Umbilical cord (tissue), 2 donors: ENCODE measurements at places on chromosomes 11 and 22. TPM values are rescaled to one million over a fixed set of nuclear protein-coding genes. Genes with fewer than 3 reads are reported as not detected.

Gene DNAJB7
- total RNA-seq, result 3.1 TPM

Gene PHETA2
- 15.4 TPM for total RNA-seq

Gene MAJIN
- not detected for total RNA-seq

Gene FSHB
- 5.1 TPM for total RNA-seq

Gene TENM4
- 16.9 TPM for total RNA-seq

Gene AGBL2
- 1.2 TPM for total RNA-seq

Gene SLC22A6
- not detected for total RNA-seq

Gene MISFA
- 1.7 TPM for total RNA-seq

Gene CEP126
- total RNA-seq, result 6.5 TPM

Gene MYO18B
- 7.9 TPM for total RNA-seq

Gene NCR3LG1
- 2.2 TPM for total RNA-seq

GRCh38 chr11:32333320-32333991, 101.9 kb downstream of the WT1 start:
- DNase-seq, result peak; percentile 70

GRCh38 chr11:3139481-3140290, 25.4 kb downstream of the OSBPL5 start:
- no peak for DNase-seq

DNA sequence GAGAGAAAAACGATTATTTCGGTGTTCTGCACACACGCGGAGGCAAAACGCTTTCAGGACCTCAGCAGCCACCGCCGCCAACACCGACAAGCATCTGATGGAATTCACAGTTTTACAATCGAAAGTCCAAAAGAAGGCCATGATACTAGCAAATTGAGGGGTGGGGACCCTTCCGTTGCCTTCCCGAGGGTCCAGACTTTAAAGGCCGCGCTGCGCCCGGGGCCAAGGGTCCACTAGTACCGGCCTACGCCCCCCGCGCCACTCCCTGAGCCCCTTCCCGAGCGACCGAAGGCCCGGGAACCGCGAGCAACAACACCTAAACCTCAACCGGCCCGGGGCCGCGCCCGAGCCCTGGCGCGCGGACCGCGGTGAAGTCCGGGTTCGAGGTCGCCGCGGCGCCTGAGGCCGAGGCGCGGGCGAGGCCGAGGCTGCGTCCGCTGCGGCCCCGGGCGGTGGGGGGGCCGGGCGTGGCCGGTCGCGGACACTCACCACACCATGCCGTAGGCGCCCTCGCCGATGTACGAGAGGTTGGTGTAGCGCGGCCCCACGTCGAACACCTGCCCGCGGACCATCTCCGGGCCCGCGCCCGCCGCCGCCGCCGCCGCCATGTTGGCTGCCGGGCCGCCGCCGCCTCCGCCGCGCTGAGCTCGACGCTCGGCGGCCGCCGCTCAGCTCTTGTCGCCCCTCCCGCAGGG, 465 bp downstream of the MAPK1 start:
- peak; percentile 36 for DNase-seq

GRCh38 chr11:117145393-117145761, 1.3 kb downstream of the PAFAH1B2 start:
- peak; percentile 23 for DNase-seq

DNA sequence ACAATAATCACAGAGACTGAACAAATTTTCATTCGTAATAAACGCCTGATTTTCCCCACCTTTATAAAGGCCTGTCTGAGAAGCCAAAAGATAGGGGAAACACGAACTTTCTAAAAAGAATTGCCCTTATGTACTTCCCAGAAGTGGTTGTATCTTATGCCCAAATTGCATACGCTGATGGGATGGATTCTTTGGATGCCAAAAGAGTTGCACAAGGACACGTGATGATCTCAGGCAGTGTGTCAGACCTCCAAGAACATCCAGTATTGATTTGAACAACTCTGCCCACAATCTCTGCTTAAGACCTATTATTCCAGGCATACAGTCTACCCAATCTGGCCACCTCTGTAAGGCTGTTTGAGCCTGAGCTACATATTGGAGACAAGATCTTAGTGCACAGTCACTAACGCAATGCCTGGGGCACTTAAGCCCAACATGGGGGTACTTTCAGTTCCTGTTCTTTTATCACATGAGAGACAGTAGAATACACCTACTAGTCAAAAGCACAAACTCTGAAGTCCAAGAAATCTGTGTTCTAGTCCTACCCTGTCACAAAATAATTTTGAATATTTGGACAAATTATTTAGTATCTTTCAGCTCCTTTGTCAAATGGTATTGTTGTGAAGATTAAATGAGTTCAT, 38.9 kb downstream of the OR10A6 start:
- no peak for DNase-seq

DNA sequence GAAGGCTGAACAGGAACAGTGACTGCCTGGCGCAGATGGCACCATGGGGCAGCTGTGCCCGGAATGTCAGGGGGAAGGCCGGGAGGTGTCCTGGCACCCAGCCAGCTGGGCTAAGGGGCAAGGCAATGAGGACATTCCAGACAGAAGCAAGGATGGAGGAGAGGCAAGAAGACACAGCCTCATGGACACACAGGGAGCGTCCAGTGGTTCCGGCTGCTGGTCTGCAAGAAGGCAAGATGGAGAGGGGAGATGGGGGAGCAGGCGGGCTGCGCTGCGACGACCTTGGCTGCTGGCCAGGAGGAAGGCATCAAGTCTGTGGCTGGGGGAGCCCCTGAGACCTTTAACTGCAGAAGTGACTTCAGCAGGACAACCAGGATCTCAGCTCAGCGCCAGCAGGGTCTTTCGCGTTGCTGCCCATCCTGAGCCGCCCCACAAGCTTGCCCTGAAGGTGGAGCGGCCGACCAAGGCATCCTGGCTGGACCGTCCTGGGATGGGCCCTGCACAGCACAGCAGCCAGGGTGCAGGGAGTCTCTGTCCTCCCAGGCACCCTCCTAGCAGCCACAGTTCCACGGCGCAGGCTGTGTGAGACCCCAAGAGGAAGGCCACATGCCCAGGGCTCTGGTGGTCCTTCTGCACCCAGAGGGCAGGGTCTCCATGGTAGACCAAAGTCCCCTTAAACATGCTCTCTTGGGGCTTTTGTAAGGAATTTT, 531.7 kb downstream of the BRD1 start:
- no peak for DNase-seq

- DNase-seq, result no peak
Measured at GRCh38 chr11:75001686-75002085, 13.0 kb downstream of the NEU3 start.

DNA sequence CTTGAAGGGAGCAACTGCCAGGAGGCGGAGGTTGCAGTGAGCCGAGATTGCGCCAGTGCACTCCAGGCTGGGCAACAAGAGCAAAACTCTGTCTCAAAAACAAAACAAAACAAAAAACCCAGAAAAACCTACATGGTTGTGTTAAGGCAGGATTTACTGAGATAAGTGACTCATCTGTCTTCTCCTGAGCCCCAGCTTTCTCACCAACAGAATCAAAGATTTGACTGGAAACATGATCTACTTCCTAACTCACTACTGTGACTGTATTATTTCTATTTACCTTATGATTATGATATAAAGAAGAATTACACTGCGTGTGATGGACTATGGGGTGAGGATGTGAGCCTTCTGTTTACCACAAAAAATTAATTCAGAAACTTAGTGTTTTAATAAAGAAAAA, 21.8 kb downstream of the FAM118B start:
- DNase-seq, result no peak

- no peak for DNase-seq
Measured at GRCh38 chr11:47449541-47449940, 605 bp upstream of the RAPSN start.
